ENCODE measurements at places on chromosomes 5 and 9.

DNA sequence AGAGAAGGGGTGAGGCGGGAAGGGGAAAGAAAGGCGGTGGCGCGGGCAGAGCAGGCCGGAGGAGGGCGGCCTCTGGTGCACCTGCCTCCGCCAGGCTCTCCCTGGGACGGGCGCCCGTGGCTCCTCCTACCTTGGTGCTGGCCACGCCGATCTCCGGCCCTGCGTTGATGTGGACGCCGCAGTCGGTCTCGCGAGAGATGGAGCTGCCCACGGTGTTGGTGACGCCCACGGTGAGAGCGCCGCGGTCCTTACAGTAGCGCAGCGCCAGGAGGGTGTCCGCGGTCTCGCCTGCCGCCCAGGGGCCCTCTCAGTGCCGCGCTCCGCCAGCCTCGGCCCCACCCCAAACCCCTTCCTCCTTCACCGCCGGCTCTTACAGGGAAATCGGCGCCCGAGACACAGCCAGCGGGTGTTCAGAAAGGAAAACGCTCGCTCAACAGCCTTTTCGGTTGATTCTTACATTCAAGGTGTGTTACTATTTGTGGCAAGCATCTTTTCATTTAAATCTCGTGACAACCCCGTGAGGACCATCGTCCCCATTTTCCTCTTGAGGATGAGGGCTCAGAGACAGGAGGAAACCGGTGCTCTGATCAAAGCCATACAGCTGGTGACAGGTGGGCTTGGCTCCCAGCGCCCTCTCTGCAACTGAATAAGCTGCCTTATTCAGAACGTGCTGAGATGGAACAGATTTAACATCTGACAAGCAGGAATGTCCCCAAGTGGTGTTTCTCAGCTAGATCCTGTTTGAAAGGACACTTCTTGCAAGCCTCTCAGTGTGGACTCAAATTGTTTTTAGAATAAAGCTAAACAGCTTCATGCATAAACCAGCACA lies 22.0 kb upstream of the MAPK9 start:
- DNase-seq = peak; percentile 74

DNA sequence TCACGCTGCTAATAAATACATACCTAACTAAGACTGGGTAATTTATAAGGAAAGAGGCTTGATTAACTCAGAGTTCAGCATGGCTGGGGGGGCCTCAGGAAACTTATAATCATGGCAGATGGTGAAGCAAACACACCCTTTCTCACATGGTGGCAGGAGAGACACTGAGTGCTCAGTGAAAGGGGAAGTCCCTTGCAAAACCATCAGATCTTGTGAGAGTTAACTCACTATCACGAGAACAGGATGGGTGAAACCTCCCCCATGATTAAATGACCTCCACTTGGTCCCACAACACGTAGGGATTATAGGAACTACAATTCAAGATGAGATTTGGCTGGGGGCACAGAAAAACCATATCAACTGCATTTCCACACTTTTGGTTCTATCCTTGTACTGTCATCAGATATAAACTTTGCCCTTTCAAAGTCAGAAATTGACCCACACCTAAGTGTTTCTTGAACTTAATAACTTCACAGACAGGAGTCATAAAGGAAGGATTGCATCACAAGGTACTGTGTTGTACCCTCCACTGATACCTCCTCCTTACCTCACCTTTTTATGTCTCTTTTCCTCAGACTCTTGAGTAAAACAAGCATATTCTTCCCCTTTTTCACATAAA lies 319.1 kb upstream of the PIK3R1 start:
- no peak for DNase-seq

DNA sequence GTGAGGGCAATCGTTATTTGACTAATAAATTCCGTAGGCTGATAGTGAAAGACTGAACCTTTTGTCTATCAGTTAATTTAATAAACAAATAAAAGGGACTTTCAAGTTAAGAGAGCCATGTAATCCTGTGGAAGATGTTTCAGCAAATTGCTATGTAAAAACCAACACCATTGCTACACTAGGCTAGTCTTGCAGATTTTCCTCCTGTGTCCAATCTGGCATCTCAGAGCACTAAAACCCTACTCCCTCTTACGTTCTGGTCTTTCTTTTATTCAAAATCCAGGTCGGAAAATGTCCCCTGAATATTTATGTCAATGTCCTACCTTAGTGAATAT lies 478.8 kb upstream of the TNC start:
- no peak for DNase-seq

GRCh38 chr9:133873009-133873408 lies 119.1 kb downstream of the VAV2 start:
- DNase-seq = no peak

GRCh38 chr9:72038408-72038807 lies 22.0 kb downstream of the C9orf57 start:
- DNase-seq = no peak

DNA sequence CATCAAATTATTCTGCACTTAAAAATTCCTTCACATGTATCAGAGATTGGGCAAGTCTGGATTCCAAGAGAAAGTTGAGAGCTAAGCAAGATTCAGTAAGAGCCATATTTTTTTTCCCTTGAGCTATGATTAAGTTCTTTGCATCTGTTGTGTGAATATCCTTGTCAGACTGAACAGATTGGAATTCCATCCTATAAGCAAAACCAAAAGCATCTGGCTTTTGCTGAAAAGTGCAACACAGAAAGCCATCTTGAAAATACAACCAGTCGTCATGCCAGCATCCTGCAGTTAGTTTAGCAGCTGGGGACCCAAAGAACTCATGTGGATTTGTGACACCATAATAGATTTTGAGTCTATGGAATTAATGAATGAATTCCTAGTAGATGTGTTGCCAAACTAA lies 316.9 kb downstream of the MTRR start:
- DNase-seq = no peak

DNA sequence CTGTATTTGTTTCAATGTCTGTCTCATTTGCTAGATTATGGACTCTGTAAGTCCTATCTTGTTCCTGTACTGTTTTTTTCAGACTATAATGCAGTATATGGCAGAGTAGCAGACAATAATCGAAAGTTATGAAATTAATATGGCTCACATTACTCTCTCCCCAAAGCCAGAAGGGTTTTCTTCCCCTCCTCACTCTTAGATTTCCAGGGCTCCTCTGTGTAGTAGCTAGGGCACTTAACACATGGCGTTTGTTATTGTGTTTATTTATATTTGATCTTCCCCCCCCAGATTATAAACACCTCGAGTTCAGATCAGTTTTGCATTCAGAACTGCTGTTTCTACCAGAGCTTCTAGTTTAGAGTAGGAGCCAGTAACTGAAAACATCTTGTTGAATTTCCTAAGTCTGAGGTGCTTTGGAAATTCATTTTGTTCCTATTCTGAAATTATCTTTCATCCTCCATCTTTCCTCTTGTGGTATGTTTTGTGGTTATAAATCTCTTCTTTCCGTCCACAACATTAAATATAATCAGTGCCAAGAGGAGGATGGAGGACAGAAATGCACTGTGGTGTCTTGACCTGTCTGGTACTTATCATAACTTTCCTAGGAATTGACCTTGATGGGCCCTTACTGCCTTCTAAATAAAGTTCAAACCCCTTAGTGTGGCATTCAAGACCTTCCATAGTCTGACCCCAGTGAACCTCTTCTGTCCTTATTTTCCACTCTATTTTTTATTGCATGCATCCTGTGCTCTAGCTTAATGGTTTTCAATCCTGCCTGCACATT lies 27.0 kb downstream of the TLE4 start:
- DNase-seq = no peak

DNA sequence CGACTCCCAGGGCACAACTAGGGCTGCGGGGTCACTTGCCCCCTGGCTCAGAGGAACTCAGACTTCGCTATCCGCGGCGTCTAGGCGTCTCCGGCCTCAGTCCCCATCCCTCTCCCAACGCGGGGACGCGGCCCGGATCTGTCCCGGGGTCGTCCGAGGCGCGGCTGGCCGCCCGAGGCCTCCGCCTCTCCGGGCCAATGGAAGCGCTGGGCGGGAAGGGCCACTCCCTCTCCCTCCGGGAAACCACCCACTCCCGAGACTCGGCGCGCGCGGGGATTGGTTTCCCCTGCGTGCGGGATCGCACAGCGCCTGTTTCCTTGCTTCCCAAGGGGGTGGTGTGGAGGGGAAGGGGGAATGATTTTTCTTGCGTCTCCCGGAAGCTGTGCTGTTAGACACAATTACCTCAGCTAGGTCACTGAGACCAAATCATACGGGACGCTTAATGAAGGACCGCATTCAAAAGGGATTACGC lies 38.3 kb downstream of the NR2F1 start:
- no peak for DNase-seq

DNA sequence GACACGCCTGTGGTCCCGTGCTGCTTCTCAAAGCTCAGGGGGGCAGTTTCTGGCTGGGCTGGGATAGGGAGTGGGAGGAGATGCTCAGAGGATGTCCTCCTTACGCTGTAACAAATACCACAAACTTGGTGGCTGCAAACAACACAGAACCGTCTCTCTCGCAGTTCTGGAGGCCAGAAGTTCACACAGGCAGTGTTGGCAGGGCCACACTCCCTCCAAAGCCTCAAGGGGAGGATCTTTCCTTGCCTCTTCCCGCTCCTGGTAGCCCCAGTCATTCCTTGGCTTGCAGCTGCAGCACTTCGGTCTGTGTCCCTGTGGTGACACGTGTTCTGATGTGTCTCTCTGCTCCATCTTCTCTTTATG lies 10.4 kb upstream of the ORM1 start:
- no peak for DNase-seq

GRCh38 chr5:88875341-88876234 lies 7.4 kb downstream of the MEF2C start:
- no peak for DNase-seq

DNA sequence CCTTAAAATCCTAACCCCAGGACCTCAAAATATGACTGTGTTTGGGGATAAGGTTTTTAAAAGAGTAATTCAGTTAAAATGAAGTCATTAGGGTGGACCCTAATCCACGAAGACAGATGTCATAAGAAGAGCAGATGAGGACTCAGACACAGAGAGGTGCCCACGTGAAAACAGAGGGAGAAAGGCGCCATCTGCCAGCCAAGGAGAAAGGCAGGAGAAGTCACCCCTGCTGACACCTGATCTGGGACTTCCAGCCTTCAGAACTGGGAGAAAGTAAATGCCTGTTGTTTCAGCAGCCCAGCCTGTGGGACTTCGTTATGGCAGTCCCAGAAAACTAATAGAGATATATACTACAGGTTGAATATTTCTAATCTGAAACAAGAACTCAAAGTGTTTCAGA lies 67.4 kb downstream of the ROR2 start:
- no peak for DNase-seq

- no peak for DNase-seq
Observed at GRCh38 chr5:167530548-167530947, 760.9 kb upstream of the WWC1 start.

DNA sequence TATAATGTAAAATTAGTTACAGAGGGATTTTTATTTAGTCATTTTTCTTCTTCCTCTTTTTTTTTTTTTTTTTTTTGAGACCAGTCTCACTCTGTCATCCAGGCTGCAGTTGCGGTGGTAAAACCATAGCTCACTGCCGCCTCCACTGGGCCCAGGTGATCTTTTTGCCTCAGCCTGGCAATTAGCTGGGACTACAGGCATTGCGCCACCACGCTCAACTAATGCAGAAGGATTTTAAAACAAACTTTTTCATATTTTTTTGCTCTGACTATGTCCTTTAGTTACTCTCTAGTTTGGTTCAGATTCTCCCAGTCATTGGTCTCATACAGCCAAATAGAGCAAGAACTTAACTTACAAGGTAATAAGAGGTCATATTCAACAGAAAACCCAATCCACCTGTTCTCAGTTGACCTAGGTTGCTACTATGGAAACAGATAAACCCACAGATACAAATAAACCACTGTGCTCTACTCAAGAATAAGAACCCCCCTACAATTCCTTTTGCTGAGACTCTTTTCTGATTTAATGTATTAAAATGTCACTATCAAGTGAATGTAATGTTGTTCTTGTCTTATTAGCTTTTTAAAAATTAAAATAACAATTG lies 50.1 kb upstream of the TTC39B start:
- peak; percentile 29 for DNase-seq

DNA sequence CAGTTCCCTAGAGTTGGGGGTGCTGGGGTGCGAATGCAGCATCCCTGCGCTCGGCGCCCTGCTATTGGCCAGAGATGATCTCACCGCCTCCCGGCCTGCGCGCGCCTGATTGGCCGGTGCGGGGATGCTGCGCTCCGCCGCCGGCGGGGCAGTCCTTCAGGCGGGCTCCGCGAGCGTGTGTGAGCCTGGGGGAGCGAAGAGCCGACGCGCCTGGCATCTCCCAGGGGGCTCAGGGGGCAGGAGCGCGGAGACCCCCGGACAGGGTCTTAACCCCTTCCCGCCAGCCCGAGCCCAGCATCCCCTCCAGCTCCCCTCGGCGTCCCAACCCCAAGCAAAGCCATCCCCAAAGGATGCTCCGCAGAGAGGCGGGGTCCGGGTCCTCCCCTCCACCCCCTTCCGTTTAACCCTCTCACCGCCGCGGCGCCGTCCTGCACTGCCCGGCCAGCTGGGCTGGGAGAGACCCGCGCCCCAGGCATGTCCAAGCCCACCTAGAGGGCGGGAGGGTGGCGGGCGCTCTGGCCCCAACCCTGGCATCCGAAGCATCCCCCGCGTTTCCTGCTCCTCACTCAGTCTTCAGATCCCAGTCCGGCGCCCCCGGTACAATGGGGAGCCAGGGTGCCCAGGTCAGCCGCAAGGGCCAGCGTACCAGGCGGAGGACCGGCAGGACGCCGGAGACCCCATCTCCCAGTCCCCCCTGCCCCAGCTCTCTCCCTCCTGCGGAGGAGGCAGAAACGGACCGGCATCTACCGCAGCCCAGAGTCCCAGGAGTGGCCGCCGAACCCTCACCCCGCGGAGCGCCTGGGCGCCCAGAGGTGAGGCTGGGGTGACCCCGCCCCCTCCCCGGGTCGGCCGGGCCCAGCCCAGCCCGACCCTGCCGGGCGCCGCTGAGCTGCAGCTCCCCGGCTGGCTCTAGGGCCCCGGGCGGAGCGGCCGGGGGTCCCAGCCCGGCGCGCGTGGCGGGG lies 19.3 kb upstream of the TOR2A start:
- no peak for DNase-seq

- no peak for DNase-seq
Observed at GRCh38 chr5:158553962-158554336, 545.8 kb downstream of the EBF1 start.

DNA sequence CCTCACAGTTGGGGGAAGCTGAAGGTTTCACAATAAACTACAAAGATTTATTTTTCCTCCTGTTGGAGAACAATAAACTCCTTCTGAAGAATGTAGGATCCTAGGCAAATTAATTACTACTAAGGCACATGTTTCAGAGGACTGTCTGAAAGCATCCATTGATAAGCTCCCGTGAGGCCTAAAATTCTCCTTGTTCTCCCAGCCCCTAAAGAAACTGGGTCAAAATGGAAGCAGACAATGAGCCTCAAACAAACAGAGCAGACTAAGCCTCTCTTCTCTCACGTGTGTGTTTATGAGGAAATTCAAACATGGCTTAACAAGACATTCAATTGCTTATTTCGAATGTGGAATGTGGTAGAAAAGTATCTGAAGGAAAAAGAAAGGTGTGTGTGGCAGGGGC lies 249.0 kb downstream of the GLIS3 start:
- no peak for DNase-seq

DNA sequence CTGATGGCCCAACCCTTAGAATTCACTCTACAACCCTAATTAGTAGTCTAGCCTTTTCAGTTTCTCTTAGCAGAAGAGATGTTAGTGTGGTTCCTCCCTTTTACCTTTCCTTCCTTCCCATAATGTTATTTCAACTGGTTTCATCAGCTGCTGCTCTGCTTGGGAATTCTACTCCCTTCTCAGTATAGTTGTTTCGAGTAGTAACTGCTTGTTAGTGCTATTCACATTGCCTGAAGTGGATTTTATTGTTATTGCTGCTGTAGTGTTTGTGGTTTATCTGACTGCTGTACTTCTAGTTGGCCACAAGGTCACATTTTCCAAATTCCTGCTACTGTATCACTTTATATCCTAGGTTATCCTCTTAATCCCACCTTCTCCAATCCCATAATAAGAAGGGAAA lies 29.7 kb downstream of the SMIM15 start:
- no peak for DNase-seq

GRCh38 chr9:35758475-35759050 lies 4.5 kb upstream of the MSMP start:
- no peak for DNase-seq
